ENCODE measurements at places on chromosomes 13 and 19.

DNA sequence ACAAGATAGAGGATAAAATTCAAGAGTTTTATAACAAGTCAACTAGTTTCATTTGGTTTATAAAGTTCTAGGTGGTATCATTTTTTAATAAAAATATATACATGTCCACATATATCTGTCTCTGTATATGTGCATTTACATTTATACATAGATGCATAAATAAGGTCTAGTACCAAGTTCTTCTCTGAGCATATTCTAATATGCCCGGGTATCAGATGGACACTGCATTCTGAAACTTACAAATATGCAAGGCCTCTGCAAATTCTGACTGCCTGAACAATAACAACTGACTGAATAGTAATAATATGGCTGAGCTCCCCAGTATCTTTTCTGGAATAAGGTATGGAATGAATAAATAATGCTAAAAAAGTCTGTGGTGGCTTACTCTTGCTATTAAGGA lies 304.8 kb downstream of the KLF12 start:
- no peak for DNase-seq

DNA sequence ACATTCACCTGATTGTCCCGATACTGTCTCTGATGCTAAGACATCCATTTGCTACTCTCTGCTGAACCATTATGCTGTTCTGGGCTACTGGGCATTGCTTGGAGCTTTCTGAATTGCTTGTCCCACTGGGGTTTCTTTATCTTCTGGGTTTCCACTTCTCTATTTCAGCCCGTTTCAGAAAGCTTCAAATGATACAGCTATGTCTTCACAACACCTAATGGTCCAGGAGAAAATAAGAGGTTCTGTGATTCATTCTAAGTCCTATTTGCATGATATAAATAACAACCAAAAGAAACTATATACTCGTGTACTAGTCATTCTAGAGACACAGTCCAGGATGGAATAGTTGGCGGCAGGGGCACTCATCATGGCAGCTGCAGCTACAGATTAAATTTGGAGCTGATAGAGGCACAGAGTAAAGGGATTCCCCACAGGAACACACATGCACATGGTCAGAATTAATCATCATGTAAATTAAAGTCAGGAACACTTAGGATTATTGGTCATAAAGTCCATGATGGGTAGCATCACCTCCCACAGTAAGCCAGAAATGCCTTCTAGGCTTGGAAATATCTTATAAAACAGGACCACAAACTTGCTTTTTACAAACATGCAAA lies 33.3 kb upstream of the SCEL start:
- no peak for DNase-seq

DNA sequence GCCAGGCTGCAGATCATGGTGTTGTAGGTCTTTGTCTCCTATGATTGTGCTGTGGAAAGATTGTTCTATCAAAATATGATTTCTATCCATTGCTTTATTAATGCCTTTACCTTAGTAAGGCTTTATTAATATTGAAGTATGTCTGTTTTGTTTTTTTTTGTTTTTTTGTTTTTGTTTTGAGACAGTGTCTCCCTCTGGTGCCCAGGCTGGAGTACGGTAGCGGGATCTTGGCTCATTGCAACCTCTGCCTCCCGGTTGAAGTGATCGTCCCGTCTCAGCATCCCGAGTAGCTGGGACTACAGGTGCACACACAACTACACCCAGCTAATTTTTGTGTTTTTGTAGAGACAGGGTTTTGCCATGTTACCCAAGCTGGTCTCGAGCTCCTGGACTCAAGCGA lies 7.7 kb downstream of the IRGC start:
- no peak for DNase-seq

DNA sequence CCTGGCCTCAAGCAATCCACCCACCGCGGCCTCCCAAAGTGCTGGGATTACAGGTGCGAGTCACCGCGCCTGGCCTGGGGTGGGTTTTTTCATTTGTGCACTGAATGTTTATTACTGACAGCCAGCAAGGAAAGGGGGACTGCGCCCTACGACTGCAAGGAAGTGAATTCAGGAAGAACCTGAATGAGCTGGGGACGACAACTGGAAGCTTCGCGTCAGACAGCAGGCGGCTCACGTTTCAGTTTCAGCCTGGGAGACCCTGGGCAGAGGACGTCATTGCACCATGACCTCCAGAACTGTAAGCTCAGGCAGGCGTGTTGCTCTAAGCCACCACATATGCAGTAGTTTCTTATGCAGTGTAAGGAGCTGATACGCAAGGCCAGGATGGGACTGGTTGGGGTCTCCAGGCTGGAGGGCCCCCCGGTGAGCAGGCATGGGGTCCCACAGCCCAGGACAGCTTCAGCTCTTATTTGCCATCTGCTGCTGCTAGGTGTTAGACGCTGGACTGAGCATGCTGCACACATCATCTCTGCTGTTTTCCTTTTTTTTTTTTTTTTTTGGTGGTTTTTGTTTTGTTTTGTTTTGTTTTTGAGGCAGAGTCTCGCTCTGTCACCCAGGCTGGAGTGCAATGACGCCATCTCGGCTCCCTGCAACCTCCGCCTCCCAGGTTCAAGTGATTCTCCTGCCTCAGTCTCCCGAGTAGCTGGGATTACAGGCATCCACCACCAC lies 66.6 kb downstream of the GADD45B start:
- DNase-seq, result no peak

GRCh38 chr19:2345794-2346663 lies 14.0 kb upstream of the TMPRSS9 start:
- DNase-seq, result no peak

DNA sequence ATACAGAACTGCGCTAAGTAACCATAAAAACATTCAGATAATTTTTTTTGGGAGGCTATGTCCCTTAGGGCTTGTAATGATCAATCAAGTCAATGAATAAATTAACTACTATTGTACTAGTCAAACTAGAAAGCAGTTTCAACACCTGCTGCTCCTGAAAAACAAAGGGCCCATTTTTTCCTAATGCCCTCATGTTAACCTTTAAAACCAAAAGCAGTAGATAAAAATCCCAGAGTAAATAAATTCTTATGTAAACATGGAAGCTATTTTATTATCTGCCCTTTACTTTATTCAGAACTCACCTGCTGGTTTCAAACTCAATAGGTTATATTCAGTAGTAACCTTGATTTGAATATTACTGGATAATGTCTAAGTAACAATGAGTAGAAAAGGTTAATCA lies 159.5 kb upstream of the STARD13 start:
- no peak for DNase-seq

GRCh38 chr13:91955546-91956355 lies 557.3 kb downstream of the GPC5 start:
- no peak for DNase-seq

- DNase-seq, result no peak
Observed at GRCh38 chr19:33690378-33691029, 68.8 kb downstream of the CHST8 start.

DNA sequence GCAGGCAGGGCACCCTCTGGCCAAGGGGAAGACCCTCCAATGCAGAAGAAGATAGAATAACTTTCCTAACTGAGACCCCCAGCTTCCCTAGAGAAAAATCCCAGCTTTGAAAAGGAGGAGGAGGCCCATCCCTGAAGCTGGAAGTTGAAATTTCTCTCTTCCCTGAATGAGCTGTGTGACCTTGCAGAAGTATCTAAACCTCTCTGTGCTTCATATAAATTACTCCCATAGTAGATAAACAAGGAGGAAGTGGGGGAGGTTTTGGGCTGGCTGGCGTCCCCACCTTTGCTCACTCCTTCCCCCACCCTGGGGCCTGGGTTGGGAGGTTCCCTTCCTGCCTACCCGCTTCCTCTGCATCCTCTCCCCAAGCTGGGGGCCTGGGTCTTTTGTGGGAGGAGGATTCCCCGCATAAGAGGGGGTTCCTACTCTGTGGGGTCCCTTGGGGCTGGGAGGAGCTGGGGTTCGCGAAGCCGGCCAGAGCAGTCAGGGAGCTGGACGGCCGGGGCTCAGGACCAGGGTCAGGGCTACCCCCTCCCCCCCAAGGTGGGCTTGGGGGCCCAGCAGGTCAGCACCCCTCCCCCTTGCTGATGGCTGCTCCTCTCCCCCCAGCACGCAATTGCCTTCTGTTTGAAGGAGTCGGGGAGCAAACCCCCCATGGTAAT lies 11.7 kb downstream of the CAMSAP3 start:
- DNase-seq, result no peak

DNA sequence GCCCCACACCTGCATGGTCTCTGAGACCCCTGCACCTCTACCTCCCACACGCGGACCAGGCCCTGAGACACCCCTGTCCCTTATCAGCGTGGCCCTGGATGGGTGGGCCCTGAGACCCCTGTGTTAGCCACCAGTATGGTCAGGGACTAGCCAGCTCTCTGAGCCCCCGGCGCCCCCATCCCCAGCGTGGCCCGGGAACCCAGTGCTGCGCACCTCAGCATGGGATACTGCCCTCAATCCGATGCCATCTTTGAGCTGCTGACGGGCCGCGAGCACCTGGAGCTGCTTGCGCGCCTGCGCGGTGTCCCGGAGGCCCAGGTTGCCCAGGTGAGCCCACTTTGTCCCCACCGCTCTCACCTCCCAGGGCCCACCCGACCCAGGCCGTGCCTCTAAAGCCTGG lies 5.0 kb upstream of the ARHGAP45 start:
- no peak for DNase-seq
